Left colon (tissue), 2 donors: ENCODE measurements at places on chromosomes 16 and 17. TPM values are rescaled to one million over a fixed set of nuclear protein-coding genes. Genes with fewer than 3 reads are reported as not detected.

- DNase-seq: no peak
Measured at GRCh38 chr17:74713171-74713755, 540 bp upstream of the CD300LF start.

DNA sequence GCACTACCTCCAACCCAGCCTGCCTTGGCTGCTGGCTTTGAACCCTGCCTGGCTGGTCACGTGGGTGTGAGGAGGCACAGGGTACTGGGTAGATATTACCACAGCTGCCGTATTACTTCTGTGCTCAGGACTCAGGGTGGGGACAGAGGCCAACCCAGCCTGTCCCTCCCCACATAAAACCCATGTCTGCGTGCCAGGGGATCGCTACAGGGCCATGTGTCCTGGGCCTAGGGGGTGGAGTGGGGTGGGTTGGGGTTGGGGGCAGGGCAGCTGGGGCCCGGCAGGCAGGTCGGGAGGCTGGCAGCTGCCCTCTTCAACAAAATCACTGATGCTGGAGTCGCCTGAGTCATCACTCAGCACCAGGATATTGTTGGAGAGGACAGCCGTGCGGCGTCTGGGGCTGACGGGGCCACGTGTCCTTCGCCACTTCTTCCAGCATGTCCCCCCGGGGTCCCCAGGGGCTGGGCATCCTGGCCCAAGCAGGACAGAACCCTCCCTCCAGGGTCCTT lies 39.7 kb upstream of the PVALEF start:
- no peak for DNase-seq

GRCh38 chr17:78862073-78863023 lies 21.7 kb upstream of the USP36 start:
- peak; percentile 58 for DNase-seq

GRCh38 chr17:56603486-56604238 lies 10.2 kb downstream of the NOG start:
- no peak for DNase-seq

GRCh38 chr17:77438241-77439188 lies 297.7 kb downstream of the SEC14L1 start:
- no peak for DNase-seq

SCNN1B gene
- 715 TPM for total RNA-seq

CDRT15L2 gene
- not detected for total RNA-seq
